Liver (tissue), 10 donors: ENCODE measurements at places on chromosomes 12 and 14.

DNA sequence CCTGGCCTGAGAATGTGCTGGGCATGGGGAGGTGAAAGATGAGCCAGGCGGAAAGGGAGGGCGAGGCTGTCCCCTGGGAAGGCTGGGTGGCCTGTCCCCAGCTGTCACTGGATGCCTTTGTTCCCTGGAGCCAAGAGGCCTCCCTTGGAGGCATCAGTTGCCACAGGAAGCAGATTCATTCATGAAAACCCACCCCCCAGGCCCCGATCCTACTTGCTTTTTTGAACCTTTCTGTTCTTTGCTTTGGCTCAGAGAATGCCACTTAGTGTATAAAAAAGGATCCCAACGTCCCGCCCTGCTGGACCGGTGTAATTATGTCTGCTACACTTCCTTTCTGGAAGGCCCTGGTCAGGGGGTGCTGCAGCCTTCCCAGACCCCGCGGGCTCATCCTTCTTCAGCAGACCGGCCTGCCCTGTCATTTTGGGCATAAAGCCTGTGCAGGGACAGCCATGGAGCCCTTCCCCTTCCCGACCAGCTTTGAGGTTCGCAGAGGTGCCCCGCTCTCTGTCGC, 220.2 kb downstream of the SLC41A2 start:
- no peak for DNase-seq

DNA sequence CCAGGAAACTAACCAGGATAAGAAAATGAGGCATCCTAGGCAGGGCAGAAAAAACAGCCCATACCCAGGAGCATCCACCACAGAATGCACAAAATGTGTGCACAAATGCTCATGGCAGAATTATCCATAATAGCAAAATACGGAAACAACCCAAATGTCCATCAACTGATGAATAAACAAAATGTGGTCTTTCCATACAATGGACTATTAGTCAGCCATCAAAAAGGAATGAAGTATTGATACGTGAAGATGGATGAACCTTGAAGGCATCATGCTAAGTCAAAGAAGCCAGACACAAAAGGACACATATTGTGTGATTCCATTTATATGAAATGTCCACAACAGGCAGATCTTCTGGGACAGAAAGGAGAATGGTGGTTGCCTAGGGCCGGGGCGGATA, 19.1 kb downstream of the HRK start:
- DNase-seq = no peak

DNA sequence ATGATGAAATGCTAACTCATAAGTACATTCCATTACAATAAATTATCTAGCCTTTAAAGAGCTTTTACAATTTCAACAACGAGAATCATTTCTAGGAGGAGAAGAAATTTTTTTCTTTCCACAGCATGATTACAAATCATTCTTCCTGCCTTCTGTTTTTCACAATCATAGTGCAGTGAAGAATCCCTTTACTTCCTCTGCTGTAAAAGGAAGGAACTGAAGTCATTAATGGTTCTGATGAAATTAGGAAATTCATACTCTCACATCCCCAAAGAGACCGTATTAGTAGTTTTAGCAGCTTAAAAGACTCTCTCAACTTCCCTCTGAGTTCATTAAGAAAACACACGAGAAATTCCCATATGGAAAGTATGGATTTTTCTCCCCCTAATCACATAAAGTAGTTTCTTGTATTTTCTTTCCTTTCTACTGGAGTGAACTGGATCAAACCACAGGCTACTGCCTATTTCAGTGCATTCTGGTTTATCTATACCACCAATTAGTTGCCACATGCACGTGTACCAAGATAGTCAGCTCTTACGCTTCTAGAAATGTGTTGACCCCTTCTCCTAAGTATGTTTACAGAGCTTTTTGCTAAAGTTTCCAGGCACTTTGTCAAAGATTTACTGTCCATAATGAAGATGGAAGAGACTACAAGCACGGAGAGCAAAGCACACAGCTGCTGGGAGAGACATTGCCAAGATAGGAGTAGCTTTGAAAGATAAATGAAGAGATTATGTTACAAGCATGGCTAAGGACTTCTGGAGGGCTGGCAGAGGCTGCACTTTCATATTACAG, 58.9 kb upstream of the KITLG start:
- no peak for DNase-seq

GRCh38 chr14:99026471-99026870, 245.5 kb downstream of the BCL11B start:
- DNase-seq = no peak

DNA sequence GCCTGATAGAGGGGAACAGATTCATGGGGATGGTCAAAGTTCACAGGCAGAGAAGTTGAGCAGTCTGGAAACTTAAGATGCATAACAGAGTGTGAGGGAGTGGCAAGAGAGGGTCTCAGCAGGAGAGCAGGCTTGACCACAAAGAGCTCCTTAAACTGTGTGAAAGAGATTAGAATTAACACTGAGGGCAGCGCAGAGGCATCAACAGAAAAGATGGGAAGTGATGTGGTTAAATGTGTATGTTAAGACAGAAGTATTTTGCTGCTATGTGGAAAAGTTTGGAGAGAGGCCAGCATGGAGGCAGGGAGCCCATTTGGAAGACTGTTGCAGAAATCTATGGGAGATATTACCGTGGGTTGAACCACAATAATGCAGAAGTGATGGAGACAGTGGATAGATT, 122.7 kb upstream of the LMNTD1 start:
- no peak for DNase-seq

DNA sequence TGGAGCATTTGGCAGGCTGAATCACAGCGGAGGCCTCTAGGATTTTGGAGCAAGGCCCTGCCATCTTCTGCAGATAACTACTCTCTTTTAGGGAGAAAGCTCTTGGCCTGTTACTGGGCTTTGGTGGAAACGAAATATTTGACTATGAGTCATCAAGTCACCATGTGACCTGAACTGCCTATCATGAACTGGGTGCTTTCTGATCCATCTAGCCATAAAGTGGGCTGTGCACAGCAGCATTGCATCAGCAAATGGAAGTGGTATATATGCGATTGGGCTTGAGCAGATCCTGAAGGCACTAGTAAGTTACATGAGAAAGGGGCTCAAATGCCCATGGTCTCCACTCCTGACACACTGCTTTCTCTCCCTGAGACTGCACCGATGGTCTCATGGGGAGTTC, 21.1 kb downstream of the GYS2 start:
- DNase-seq = no peak

- no peak for DNase-seq
Observed at GRCh38 chr14:92633724-92634123, 114.7 kb downstream of the LGMN start.

GRCh38 chr12:96769400-96769799, 137.7 kb upstream of the NEDD1 start:
- no peak for DNase-seq

DNA sequence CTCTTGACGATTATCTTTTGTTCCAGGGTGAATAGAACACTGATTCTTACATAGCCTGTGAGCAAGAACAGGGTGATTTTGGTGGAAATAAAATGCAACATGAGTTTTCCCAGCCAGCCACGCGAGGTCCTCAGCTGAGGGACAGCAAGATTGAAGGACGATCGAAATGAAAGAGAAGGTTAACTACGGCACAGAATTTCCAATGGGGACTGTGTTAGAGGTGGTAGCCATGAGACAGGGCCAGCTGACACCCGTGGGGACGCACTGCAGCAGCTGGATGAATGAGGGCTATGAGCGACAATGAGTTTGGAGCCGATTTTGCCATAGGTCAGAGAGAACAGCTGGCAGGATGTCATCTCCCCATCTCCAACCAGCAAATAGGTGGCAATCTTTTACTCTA, 243.4 kb upstream of the PELI2 start:
- DNase-seq = no peak

DNA sequence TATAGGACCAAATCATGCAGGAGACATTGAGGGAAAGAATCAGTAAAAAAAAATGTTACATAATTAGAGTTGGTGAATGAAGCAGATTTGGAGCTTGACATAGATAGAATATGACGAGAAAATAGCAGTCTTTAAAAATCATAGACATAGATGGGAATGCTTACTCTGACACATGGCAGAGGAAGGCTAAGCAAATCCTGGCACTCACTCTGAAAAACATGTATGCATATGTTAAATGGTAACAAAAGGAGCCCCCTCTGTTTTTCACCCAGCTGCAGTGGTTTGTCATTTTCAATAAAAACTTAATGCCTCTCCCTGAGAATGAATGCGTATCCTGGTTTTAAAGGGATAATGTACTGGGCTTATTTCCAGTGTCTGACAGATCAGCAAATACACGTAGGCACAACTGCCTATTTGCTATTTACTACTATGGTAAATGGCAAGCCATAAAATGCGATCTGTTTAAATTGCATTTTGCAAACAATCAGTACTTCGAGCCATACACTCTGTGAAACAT, 561.2 kb upstream of the SEL1L start:
- no peak for DNase-seq

DNA sequence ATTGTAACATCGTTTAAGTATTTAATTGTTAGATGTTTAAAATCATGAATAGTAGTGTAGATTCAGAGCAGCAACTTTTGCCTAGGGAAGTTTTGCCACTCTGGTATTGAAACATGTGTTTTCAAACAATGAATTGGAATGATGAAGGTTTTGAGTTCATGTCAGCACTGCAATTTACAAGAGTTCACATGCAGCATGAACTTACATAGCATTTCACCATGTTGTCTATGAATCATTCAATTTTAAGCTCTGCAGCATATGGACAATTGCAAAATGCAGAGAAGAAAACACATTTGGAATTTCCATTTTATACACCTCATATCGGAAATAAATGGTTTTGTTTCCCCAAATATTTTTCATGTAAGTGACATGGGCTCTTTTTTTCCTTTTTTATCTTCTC, 170.7 kb upstream of the CDKN3 start:
- DNase-seq = no peak

DNA sequence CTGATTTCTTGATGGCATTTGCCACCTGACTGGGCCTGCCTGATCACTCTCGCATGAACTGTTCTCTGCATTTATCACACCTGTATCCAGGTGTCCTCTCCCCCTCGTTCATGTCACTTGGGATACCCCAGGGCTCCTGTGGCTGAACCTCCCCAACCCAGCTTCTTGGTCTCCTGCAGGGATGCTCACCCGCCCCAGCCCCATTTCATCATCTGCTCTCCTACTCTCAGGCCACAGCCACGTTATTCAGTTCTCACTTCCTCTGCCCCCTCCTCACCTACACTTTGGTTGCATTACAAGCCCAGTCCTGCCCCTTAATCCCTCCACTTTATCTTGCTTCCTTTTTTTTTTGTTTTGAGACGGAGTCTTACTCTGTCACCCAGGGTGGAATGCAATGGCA, 35.5 kb downstream of the TMBIM6 start:
- DNase-seq = no peak

- no peak for DNase-seq
Observed at GRCh38 chr12:27575090-27575761, 51.2 kb downstream of the PPFIBP1 start.

GRCh38 chr12:107223821-107224220, 130.5 kb upstream of the CRY1 start:
- DNase-seq = no peak

GRCh38 chr12:47303207-47303606, 223.4 kb upstream of the AMIGO2 start:
- no peak for DNase-seq

GRCh38 chr12:41407232-41407799, 219.2 kb downstream of the PDZRN4 start:
- no peak for DNase-seq

DNA sequence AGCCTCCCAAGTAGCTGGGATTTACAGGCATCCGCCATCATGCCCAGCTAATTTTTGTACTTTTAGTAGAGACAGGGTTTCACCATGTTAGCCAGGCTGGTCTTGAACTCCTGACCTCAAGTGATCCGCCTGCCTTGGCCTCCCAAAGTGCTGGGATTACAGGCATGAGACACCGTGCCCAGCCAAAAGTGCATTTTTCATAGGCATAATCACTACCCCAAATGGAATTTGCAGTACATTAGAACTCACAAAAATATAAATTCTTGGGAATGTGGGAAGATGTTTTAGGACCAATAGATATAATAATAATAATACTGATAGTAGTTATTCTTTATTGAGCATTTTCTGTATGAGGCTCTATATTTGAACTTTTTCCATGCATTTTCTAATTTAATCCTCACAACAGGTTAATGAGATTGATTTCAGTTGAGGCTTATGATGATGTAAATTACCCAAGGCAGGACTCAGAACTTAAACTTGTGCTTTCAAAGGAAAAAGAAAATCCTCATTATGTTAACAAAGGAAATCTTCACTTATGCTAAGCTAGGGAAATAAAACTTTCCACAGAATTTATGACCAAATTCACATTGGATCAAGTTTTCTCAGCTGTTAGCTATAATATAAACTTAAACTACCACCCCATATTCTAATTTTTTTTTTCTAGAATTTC, 121.6 kb downstream of the SRGAP1 start:
- DNase-seq = no peak

DNA sequence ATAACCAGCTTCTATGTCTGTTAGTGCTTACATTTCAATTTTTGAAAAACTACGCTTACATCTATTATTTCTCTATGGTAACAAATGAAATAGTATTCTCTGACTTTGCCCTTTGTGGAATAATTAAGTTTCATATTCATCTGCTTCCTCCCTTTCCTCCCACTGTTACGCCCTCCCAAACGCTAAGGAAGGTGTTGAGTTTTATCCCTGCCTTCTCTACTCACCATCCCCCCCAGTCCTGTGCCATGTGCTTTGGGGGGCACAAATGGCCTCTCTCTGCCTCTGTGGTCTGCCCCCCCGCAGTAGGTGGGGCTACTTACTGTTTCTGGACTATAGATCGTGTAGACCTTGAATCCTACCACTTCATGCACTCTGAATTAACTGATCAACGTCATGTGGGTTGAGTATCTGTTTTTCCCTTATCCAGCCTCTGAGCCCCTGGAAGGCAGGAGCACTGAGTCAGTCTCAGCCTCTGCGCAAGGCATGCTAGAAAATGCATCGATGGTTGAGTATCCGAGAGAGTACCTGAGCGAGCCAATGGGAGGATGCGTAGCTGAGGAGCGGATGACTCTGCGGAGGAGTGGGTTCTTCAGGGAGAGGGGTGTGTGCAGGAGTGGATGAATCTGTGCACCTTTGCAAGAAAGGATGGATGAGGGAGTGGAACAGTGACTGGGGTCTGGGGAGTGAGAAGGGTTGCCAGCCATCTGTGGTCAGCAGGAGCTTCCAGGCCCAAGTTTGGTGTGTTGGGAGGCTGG, 114.5 kb upstream of the RTL1 start:
- peak; percentile 20 for DNase-seq

- no peak for DNase-seq
Observed at GRCh38 chr12:42097971-42098370, 46.7 kb downstream of the GXYLT1 start.

DNA sequence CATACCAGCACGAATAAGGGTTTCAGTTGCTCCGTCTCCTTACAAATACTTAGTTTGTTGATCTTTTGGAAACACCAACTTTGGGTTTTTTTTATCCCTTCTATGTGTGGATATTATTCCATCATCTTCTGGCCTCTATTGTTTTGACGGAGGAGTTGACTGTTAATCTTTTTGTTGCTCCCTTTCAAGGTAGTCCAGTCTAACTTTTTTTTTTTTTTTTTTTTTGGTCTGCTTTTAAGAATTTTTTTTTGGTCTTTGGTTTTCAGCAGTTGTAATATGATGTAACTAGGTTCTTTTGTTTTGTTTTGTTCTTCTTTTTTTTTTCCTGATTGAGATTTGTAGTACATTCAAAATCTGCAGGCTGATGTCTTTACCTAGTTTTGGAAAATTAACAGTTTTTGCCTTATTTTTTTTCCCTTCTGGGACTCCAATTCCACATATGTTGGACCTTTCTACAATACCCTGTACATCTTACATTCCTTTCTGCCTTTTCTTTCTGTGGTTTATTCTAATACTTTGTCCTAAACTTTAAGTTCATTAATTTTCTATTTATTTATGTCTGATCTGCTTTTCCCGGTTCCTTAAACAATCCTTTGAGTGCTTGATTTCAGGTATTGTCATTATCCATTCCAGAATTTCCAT, 54.9 kb downstream of the DNAH10 start:
- no peak for DNase-seq

- DNase-seq = no peak
Observed at GRCh38 chr12:118922405-118922804, 58.9 kb upstream of the SRRM4 start.
